Large intestine (tissue), 12 donors: ENCODE measurements at places on chromosomes 6 and 20.

- no peak overlapping the region for H3K27ac ChIP-seq
- H3K4me3 ChIP-seq = no peak overlapping the region
- DNase-seq = no peak
- peaks cover 14% of the 10 kb centered on the region for H3K36me3 ChIP-seq
- no peaks in the 10 kb centered on the region for H3K4me1 ChIP-seq
- no peaks in the 10 kb centered on the region for H3K27me3 ChIP-seq
Observed at GRCh38 chr6:107868867-107869611, 44.9 kb upstream of the SCML4 start.

GRCh38 chr20:39910536-39910935 lies 778.5 kb downstream of the MAFB start:
- no peaks in the 10 kb centered on the region for H3K27me3 ChIP-seq
- H3K27ac ChIP-seq = no peak overlapping the region
- no peak overlapping the region for H3K4me3 ChIP-seq
- H3K4me1 ChIP-seq = no peaks in the 10 kb centered on the region
- DNase-seq = no peak
- H3K36me3 ChIP-seq = no peaks in the 10 kb centered on the region

- no peaks in the 10 kb centered on the region for H3K36me3 ChIP-seq
- no peak overlapping the region for H3K27ac ChIP-seq
- no peak overlapping the region for H3K4me3 ChIP-seq
- H3K27me3 ChIP-seq = peaks cover 7% of the 10 kb centered on the region
- no peaks in the 10 kb centered on the region for H3K4me1 ChIP-seq
- DNase-seq = no peak
Observed at GRCh38 chr6:166777096-166777630, 150.1 kb upstream of the RPS6KA2 start.

GRCh38 chr20:43786885-43787284 lies 60.1 kb upstream of the GTSF1L start:
- no peak overlapping the region for H3K27ac ChIP-seq
- no peak overlapping the region for H3K4me3 ChIP-seq
- no peaks in the 10 kb centered on the region for H3K4me1 ChIP-seq
- H3K27me3 ChIP-seq = no peaks in the 10 kb centered on the region
- H3K36me3 ChIP-seq = no peaks in the 10 kb centered on the region

- no peak overlapping the region for H3K27ac ChIP-seq
- H3K4me3 ChIP-seq = no peak overlapping the region
- H3K36me3 ChIP-seq = no peaks in the 10 kb centered on the region
Observed at GRCh38 chr6:134590449-134590848, 272.5 kb upstream of the SGK1 start.

GRCh38 chr6:139017227-139017626 lies 11.3 kb upstream of the ABRACL start:
- no peak overlapping the region for H3K4me3 ChIP-seq
- no peaks in the 10 kb centered on the region for H3K36me3 ChIP-seq

DNA sequence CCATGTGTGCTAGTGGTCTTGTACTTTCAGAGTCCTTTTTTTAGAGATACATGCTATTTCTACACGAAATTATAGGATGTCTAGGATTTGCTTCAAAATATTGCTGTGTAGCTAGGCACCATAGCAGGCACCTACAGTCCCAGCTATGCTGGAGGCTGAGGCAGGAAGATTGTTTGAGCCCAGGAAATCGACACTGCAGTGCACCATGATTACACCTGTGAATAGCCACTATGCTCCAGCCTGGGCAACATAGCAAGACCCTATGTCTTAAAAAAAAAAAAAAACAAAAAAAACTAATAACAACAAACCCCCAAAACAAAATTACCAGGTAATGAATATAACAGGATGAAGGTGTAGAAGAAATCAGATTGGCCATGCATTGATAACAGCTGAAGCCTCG lies 121.7 kb downstream of the NFATC2 start:
- H3K4me3 ChIP-seq = no peak overlapping the region
- DNase-seq = no peak
- H3K27ac ChIP-seq = no peak overlapping the region
- H3K4me1 ChIP-seq = no peaks in the 10 kb centered on the region

- no peak overlapping the region for H3K27ac ChIP-seq
- no peak for DNase-seq
- H3K27me3 ChIP-seq = no peaks in the 10 kb centered on the region
- H3K4me3 ChIP-seq = no peak overlapping the region
Observed at GRCh38 chr6:163369141-163369540, 45.4 kb upstream of the QKI start.

DNA sequence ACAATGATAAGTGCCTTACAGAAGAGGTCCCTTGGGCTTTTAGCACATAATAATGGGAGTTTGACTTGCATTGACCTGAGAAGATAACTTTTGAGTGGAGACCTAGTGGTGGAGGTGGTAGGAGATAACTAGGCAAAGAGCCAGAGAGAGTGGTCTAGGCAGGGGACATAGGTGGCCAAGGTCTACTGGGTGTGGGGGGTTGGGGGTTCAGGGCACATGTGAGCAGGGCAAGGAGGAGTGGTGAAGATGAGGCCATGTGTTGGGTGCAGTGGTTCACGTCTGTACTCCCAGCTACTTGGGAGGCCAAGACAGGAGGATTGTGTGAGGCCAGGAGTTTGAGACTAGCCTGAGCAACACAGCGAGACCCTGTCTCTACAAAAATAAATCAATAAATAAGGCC lies 74.3 kb upstream of the CTNNBL1 start:
- DNase-seq = no peak
- H3K36me3 ChIP-seq = no peaks in the 10 kb centered on the region
- H3K4me3 ChIP-seq = no peak overlapping the region
- peaks cover 4% of the 10 kb centered on the region for H3K27me3 ChIP-seq

GRCh38 chr6:46651816-46652215 lies 802 bp downstream of the CYP39A1 start:
- H3K27me3 ChIP-seq = no peaks in the 10 kb centered on the region
- peak overlapping the region; percentile 77 for H3K27ac ChIP-seq
- H3K4me1 ChIP-seq = peaks cover 11% of the 10 kb centered on the region
- H3K4me3 ChIP-seq = peak overlapping the region; percentile 98

DNA sequence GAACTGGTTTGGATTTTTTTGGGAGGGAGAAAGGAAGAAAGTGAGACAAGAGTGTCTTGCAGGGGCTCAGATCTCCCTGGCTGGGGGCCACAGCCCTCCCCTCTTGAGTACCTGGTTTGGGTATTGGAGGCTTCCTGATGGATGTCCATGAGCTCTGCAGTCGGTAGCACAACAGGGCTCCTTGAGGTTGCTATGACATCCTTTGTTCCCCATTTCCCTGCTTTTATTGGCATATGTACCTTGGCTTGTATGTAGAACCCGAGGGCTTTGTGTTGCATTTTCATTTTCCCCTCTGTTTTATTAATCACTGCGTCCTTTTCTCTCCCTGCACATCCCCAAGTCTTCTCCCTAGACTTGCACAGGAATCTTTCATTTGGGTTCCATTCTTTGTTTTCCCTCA lies 355.5 kb upstream of the TSHZ2 start:
- no peak overlapping the region for H3K4me3 ChIP-seq
- H3K36me3 ChIP-seq = no peaks in the 10 kb centered on the region
- H3K27me3 ChIP-seq = no peaks in the 10 kb centered on the region
- no peaks in the 10 kb centered on the region for H3K4me1 ChIP-seq
- no peak for DNase-seq

- DNase-seq = no peak
- no peaks in the 10 kb centered on the region for H3K4me1 ChIP-seq
- no peak overlapping the region for H3K4me3 ChIP-seq
- no peaks in the 10 kb centered on the region for H3K27me3 ChIP-seq
Observed at GRCh38 chr6:78917788-78918187, 50.4 kb downstream of the IRAK1BP1 start.

DNA sequence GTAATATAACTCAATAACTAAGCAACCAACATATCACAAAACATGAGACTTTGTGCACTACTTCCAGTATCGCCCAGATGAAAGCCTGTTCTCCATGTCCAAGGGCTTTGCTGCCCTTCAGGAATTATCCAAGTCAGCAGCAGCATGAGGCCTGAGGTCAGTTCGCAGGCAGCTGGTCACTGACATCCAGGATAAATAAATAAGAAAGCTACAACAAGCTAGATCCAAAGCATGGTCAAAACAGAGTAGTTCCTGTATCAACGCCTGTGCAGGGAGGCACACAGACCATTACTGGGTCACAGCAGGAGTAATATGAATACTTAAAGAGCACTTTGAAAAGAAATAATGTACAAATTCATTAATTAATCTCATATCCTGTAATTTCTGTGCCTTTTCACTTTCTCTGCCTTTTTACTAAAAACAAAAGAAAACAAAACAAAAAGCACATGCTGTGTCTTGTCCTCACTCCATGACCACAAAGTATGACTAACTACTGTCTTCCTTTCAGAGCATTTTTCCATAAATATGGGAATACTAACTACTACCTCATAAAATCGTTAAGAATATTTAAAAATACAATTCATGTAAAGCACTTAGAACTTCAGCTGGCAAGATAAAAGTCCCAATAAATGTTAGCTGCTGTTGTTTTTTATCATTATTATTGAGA lies 374.9 kb upstream of the IRAK1BP1 start:
- no peaks in the 10 kb centered on the region for H3K4me1 ChIP-seq
- no peak overlapping the region for H3K27ac ChIP-seq
- no peak for DNase-seq
- no peaks in the 10 kb centered on the region for H3K36me3 ChIP-seq

DNA sequence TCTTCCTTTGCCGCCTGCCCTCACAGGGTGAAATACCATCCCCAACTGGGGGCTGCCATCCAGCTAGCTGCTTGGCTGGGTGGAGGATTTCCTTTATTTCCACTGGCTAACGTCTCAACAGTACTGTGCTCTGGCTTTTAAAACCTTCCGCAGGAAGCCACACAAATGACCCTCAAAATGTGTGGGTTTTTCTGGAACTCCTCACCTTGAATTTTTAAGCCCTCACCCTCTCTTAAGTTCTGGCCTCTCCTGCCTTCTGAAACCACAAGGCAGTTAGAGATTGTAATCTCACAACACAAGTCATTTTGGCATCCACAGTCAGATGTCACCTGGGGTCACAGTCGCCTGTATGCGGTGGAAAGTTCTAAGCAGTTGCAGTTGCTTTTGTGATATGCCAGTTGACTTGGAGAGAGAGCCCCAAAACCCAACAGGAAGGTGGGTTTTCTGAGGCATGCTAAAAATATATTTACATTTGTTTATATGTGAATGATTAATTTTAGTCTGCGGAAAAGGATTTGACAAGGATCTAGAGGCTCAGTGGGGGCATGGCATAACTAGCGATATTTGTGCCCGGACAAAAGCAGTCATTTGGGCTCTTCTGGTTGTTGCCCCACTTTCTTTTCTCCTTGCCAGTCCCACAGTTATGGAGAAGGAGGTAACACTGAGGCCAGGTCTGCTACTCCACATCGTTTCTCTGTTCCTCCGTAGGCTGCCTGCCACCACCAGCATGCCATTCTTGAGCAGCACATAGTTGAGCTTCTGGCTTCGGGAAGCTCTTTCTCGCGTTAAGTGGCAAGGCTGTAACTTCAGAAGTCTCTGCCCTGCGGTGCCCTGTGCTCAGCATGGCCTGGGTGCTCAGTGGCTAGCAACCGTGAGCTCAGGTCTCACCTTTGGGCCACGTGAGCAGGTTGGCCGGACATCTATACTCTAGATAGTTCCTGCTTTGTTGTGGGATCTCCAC lies 335.3 kb downstream of the CD83 start:
- DNase-seq = no peak
- H3K27ac ChIP-seq = no peak overlapping the region
- H3K4me3 ChIP-seq = no peak overlapping the region
- H3K4me1 ChIP-seq = peaks cover 5% of the 10 kb centered on the region

DNA sequence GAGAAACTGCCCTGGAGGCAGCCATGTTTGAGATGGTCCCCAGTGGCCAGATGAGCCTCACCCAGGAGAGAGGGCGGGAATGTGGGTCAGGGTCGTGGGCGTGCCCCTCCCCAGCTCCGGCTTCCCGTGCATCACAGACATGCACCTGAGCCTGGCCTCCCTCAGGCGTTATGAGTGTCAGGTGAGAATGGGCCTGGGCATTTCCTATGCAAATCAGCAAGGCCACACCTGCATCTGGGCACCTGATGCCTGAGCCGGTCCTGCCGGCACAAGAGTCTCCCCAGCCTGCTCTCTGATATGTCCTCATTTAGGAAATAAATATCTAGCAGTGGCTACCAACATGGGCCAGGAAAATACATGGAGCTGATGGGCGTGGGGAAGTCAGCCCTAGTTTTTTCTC lies 82.4 kb downstream of the RAMACL start:
- no peaks in the 10 kb centered on the region for H3K36me3 ChIP-seq
- no peak overlapping the region for H3K27ac ChIP-seq
- H3K27me3 ChIP-seq = no peaks in the 10 kb centered on the region
- DNase-seq = no peak

DNA sequence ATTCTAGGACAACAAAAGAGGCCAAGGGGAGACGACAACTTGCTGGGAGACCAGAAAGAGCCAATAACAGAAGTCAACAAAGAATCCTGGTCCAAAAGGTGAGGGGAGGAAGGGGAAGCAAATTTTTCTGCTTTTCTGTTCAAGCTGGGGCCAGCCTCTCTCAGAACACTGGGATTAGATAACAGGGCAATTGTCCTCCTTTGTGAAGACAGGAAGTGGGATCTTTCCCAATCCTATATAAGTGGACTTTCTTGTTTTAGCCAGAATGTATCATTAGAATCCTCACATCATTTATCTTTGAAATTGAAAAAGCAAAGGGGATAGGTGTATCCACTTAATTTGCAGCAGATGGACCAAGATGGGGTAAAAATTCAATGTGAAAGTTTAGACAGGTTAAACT lies 101.2 kb upstream of the COL21A1 start:
- no peak overlapping the region for H3K4me3 ChIP-seq
- H3K27me3 ChIP-seq = no peaks in the 10 kb centered on the region
- no peak for DNase-seq
- no peaks in the 10 kb centered on the region for H3K4me1 ChIP-seq
- H3K36me3 ChIP-seq = no peaks in the 10 kb centered on the region
- H3K27ac ChIP-seq = no peak overlapping the region

- no peaks in the 10 kb centered on the region for H3K36me3 ChIP-seq
- no peaks in the 10 kb centered on the region for H3K27me3 ChIP-seq
- DNase-seq = no peak
- H3K4me1 ChIP-seq = no peaks in the 10 kb centered on the region
Observed at GRCh38 chr6:37658121-37658520, 39.6 kb downstream of the MDGA1 start.

DNA sequence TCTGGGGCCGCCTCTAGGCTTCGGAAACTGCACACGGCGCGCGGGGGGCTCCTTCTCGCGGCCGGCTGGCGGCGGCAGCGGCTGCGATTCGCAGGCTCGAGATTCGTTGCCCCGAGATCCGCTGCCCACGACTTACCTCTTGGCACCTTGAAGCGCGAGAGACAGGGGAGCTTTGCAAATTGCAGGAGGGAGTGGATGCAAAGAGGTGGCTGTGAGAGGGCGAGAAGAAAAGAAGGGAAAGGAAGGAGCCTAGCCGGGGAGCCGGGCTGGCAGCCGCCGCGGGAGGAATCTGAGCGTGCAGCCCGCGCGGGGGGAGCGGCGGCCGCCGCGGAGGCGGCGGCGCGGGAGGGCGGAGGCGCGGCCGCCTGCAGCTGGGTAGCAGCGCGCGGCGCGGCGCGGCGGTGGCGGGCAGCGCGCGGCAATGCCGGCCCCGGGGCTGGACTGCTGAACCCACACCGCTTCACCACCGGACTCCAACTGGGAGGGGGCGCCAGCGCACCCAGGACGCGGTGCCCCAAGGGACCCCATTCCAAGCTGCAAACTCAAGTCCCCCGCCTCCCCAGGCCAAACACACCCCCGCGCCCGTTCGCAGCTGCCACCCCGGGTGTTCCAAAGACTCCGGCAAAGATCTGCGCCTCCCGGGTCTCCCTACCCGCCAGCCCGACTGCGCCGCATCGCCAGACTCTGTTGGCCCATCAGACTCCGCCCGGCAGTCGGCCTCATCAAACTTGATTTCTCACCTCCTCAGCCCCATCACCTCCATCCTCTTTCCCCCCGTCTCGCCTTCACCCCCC lies 44.2 kb upstream of the SUPT3H start:
- H3K27me3 ChIP-seq = peaks cover 71% of the 10 kb centered on the region
- H3K27ac ChIP-seq = peak overlapping the region; percentile 23
- no peaks in the 10 kb centered on the region for H3K36me3 ChIP-seq
- DNase-seq = no peak
- peaks cover 23% of the 10 kb centered on the region for H3K4me1 ChIP-seq
